Cerebellum (tissue), 4 donors: ENCODE measurements at places on chromosomes 6 and 20. TPM values are rescaled to one million over a fixed set of nuclear protein-coding genes. Genes with fewer than 3 reads are reported as not detected.

Gene GTF2H4
- total RNA-seq, result 39.6 TPM

Gene CALHM5
- 0.91 TPM for total RNA-seq

Gene HLA-DOB
- total RNA-seq, result not detected

Gene KHDC1L
- not detected for total RNA-seq

Gene C20orf141
- not detected for total RNA-seq

Gene NKX2-2
- 2.4 TPM for total RNA-seq

Gene HTR1B
- 2.3 TPM for total RNA-seq

Gene KIAA1755
- total RNA-seq, result 5.6 TPM

Gene ACAT2
- total RNA-seq, result 28.2 TPM

Gene MRPL2
- 5.6 TPM for total RNA-seq

Gene RIPK1
- 8.0 TPM for total RNA-seq

Gene ZSCAN12
- 13.9 TPM for total RNA-seq

Gene ZNF165
- 1.4 TPM for total RNA-seq

Gene IL22RA2
- not detected for total RNA-seq

Gene PHACTR1
- 35.8 TPM for total RNA-seq

Gene OPN5
- not detected for total RNA-seq

Gene TAGAP
- total RNA-seq, result 2.4 TPM

Gene NRN1
- total RNA-seq, result 55.1 TPM
